NCI-H1417 treated with DMSO at 0.1 percent for 48 hours (cell line): ENCODE measurements at places on chromosomes 1 and 21.

DNA sequence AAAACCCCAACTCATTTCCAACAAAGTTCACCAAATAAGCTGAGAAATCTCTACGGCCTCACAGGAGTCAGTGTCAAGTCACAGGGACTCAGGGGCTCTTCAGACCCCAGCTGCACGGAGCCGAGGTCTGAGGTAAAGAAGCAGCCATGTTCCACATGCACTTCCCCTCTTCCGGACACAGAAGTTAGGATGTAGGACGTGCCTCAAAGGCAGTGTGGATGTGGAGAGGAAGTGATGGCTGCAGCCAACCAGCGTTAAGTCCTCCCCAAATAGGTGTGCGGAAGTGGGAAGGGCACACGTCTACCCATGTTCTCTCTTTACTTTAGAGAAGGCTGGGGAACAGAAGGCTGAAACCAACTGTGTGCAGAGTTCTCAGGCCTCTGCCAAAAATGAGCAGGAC is 14.6 kb upstream of the NCF2 start:
- DNase-seq, result no peak

DNA sequence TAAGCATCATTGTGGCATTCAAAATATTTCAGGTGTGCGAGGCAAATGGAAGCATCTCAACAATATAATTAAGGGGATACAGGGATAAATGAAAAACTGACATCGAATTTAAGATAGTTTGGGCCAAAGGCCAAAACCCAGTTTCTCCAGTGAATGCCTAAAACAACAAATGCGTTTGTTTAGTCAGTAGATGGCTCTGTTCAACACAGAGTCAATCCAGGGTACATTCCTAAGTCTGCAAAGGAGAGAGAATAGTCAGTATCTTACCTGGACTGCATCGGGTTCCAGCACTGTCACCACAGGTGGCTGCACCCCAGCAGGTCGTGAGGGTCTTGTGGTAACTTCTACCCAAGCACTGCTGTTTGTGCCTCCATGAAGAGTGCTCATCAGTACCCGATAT is 321.1 kb downstream of the KCTD3 start:
- DNase-seq, result no peak

DNA sequence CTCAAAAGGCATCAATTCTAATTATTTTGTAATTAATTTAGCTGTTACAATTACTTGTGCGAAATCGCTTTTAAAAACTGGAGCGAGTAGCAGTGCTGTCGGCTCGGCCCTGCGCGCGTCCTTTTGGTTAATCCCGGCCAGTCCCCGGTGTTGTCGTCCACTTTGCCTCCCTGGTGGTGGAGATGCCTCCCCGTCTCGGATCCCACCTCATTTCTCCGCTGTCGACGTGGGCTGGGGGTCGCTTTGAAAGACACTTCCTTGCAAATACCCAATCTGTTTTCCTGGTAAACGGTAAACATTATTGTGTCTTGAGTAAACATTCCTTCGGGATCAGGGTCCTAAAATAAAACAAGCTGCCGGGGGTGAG is 3.7 kb downstream of the FOXD3 start:
- no peak for DNase-seq

- no peak for DNase-seq
Observed at GRCh38 chr1:8821084-8821483, 3.6 kb upstream of the RERE start.

DNA sequence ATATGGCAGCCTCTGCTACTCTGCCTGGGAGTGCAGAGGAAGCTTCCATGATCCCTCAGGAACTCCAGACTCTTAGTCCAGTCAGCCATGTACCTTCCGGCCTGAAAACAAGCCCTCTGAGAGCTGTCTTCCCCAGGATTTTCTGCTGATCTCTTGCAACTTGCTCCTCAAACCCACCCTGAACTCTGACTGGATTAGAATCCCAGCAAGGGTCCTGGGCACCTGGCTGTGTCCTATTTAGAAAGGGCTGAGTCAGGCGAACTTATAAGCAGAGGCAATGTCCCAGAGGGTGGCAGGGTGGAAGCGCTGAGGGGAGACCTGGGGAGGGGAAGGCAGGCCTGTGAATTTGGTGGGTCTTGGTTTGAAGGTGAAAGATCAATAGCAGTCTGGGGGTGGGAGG is 184.5 kb upstream of the EDN2 start:
- no peak for DNase-seq

- DNase-seq, result no peak
Observed at GRCh38 chr21:27525780-27526179, 558.9 kb upstream of the ADAMTS5 start.

GRCh38 chr1:2098839-2099785 is 48.9 kb downstream of the PRKCZ start:
- DNase-seq, result no peak

- DNase-seq, result no peak
Observed at GRCh38 chr1:168752171-168752832, 23.3 kb upstream of the DPT start.

GRCh38 chr1:116918714-116919357 is 9.1 kb downstream of the PTGFRN start:
- no peak for DNase-seq

DNA sequence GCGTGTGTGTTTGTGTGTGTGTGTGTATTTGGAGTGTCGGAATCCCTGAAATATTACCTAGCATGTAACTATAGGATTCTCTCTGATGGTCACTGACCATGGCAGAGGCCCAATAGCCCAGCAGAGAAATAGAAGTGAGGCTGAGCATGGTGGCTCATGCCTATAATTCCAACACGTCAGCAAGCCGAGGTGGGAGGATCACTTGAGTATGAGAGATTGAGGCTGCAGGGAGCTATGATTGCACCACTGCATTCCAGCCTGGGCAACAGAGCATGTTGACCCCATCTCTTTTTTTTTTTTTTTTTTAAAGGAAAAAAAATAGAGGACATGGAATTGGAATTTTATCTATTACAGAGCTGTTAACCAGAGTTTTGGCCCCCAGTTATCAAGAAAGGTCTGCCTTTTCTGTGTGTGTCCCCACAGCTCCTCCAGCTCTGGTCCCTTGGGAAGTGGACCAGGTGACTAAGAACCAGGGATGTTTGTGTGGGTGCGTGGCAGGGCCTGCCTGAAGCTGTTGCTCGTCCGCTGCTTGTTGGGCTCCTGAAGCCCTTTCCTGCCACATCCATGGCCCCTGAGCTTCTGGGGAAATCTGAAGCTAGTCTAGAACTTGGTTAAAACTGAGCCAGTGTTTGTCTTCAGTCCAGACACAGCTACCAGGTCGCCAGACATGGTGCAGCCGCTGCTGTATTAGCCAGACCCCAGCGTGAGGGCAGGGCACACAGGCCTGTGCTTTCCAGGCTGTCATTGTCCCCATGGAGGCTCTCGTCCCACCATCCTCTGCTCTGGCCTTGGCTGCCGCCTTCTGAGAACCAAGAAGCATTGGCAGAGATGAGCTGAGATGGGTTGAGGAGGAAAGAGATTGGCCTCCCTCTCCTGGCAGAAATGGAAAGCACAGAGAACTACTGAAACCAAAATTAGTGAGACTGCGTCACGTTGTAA is 25.5 kb downstream of the CAPN9 start:
- no peak for DNase-seq

DNA sequence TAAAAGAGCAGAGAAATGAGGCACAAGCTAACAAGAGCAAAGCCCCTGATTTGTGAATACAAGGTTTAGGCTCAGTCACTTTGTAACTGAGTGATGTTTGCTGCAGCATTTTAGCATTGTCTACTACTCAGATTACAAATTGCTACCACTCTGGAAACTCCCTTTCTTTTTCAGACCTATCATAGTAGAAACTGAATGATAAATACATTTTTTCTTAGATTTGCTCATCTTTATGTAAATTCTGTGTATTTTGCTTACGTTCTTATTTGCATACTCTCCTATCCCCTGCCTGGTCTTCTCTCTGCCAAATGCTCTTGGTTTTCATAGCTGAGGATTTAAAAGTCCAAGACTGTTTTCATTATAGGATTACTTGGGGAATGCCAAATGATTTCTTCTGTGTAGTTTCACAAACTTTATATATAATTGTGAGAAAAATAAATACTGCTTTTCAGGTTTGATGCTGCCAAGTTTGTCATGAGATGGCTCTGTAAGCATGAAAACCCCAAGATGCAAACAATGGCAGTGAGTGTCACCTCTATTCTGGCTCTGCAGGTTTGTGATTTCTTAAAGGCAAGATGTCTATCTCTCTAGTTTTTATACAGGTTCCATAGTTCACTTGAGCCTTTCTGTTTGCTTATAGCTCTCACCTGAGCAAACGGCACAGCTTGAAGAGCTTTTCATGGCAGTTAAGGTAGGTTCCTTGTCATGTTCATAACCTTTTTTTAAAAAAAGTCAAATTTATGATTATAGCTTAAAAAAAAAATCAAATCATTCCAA is 24.7 kb downstream of the ZYG11A start:
- DNase-seq, result no peak

DNA sequence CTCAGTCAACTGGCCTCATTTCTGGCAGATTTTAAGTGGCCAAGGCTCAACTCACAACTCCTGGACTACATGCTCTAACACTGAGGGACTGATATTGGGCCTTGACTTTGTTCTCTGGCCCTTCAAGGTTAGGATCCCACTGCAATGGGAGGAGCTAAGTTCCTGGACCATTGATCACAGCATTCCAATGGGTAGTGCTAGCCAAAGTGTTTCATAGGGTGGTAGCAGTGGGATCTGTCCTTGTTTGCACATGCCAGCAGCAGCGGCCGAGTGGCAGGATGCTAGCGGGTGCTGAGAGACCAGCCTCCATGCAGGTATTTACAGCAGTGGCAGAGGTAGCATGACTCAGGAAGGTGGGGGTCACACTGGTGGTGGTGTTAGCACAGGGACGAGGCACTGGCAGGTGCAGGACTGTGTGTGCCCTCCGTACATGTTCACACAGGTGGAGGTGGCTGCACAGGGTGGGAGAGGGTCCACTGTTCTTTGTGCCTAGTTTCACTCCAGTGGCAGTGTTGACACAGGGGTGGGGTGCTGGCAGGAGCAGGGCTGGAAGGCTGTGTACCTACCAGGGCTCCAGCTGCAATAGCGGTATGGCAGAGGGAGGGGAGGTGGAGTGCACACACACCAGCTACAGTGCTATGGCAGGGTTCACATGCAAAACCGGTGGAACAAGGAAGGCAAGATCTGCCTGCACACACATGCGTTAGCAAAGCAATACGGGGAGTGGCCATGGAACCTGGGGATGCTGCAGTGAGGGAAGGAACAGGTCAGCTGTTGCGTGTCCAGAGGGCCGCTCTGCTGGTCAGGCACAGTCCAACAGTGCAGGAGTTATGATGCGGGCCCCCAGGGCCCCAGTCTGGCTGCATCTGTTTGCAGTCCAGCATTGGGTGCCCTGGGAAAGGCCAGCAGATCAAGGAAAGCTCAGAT is 51.7 kb downstream of the COL24A1 start:
- DNase-seq, result no peak

- DNase-seq, result no peak
Observed at GRCh38 chr1:28135371-28136168, 40.9 kb downstream of the PTAFR start.

GRCh38 chr1:59900640-59901039 is 25.9 kb downstream of the CYP2J2 start:
- DNase-seq, result no peak

DNA sequence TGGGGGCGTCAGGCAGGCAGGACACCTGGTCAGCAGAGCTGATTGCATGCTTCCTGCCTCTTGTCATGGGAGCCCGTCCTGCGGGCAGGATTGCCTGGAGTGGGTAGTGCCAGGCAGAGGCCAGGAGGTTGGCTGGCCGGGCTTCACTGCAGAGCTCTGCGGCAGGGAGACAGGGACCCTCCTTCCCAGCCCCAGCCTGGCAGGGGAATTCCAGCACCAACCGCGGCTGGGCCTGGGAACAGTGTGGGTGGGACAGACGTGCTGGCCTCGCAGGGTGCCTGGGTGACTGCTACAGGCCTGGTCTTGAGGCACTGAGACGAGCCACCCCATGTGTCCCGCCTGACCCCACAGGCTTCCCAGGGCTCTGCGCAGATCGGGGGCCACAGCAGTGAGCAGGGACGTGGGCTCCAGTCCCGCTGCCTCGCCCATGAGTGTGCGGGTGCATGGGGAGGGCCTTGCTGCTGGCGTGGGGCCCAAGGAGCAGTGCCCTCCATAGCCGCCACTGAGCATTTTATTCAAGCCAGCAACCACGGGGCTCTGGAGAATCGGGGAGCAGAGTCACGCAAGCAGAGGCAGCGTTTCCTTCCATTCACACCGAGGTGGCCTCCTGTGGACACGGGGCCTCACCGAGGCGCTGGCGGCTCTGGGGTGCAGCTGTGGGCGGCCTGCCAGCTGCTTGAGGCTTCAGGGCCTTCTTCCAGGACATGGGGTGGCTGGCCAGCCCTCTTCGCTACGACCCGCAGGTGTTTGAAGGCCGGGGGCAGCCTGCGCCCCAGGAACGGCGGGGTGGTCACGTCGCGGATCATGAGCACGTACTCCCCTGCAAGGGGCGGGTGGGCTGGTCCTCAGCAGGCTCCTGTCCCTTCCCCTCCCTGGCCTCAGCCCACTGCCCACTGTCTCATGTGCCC is 70.3 kb downstream of the MORN1 start:
- DNase-seq, result no peak

DNA sequence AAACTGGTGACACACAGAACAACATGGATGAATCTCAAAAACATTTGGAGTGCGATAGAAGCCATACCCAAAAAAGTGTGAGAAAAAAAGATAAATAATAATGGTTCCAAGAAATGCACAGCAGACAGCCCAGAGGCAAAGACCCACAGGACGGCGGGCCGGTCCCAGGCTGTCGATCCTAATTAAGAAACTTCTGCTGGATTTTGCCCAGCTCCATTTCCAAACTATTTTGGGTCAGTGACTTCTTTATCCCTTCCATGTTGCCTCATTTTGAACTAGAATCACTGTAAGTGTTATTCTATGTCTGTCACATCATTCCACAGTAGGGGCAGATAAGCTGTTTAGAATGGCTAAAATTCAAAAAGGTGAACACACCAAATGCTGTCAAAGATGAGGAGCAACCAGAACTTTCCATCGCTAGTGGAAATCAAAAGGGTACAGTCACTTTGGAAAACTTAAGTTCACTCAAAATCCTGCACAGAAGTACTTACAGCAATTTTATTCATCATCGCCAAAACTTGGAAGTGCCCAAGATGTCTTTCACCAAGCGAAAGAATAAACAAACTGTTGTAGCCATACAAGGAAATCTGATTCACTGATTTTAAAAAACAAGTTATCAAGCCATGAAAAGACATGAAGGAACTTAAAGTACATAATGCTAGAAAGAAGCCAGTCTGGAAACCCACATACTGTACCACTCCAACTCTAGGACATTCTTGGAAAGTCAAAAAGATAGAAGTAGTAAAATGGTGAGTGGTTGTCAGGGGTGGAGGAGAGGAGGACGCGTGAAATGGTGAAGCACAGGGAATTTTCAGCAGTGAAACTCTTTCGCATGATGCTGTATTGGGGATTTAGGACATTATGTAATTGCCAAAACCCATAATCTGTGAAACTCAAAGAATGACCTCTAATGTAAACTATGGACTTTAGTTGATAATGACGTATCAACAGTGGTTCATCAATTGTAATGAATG is 7.5 kb downstream of the NBPF1 start:
- DNase-seq, result no peak
